Dorsolateral prefrontal cortex (tissue), 122 donors: ENCODE measurements at places on chromosomes 7 and 10.

DNA sequence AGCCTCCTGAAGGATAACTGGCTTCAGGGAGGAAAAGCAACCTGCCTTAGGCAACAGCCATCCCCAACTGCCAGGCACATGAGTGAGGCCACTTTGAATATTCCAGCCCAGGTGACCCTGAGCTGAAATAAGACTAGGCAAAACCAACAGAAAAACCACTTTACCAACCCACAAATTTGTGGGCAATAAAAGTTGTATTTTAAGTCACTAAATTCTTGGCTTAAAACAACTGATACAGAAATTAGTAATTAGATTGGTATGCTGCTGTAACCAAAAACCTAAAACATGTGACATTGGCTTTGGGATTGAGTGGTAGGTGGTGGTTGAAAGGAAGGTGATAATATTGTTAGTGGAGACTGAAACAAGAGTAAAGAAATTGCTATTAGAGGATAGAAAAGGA lies 39.9 kb downstream of the ABCB4 start:
- no peak for DNase-seq

- DNase-seq, result no peak
Measured at GRCh38 chr7:110988890-110989501, 101.9 kb upstream of the LRRN3 start.

DNA sequence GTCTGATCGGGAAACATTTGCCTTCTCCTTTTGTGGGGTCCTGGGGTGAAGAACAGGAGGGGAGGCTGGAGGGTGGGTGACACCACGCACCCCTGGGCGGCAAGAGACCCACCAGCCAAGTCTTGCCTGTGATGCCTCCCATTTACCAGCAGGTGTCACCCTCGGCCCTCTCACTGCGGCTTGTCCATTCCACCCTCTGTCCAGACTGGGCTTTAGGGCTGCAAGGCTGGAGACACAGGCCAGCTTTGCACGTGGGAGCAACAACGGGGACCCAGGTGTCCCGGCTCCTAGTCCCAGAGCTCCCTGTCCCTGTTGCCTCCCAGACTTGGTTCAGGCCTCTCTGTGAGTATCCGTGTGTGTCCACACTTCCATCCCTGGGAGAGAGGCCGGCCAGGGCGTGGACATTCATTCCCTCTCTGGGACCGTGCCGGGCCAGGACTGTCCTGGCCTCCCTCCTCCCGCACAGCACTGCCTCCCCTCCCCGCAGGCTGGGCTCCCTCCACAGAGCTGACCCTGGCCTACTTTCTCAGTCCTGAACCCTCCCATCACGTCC lies 36.2 kb upstream of the GTF2IRD1 start:
- peak; percentile 60 for DNase-seq

- DNase-seq, result no peak
Measured at GRCh38 chr7:2196381-2197378, 36.1 kb downstream of the MAD1L1 start.

GRCh38 chr10:7100032-7100702 lies 310.7 kb downstream of the SFMBT2 start:
- DNase-seq, result no peak

DNA sequence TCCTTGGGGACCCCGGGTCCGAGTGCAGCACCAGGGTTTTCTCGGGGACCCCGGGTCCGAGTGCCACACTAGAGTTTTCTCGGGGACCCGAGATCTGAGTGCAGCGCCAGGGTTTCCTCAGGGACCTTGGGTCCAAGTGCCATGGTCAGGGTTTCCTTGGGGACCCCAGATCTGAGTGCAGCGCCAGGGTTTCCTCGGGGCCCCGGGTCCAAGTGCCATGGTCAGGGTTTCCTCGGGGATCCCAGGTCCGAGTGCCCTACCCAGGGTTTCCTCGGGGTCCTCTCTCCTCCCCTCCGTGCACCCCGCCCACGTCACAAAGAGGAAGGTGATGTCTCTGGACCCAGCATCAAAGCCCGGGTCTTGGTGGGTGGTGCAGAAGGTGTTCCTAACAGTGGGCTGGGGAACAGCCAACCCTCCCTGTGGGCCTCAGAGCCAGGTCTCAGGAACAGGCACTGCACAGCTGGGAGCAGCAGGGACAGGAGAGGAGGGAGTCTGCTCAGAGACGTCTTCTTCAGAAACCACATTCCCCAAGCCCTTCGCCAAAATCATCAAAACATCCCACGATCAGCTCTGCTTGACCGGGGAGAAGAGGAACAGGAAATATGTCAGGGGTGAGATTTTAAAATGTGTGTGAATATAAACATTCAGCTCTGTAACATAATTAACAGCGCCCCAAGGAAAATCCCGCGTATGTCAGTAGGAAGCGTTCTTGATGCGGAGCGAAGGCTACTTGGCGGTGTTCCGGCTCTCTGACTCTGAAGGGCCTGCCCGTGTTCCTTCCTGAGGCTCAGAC lies 540.7 kb downstream of the DNAJB6 start:
- DNase-seq, result no peak

DNA sequence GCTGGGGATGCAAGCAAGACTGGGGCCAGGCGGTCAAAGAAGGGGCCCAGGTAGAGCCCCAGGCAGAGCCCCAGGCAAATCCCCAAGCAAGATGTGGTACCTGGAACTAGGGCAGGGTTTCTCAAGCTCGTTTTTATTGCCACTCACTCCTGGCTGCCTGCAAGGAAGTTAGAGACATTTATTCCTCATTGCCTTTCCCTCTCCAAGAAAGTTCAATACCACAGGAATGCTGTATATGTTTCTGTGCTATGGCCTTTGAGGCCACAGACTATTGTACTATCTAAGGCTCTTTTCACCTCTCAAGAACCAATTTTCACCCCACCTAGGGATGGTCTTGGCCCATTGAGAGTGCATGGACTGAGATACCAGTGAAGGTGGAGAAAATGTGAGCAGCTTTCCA lies 71.3 kb downstream of the TACC2 start:
- no peak for DNase-seq

DNA sequence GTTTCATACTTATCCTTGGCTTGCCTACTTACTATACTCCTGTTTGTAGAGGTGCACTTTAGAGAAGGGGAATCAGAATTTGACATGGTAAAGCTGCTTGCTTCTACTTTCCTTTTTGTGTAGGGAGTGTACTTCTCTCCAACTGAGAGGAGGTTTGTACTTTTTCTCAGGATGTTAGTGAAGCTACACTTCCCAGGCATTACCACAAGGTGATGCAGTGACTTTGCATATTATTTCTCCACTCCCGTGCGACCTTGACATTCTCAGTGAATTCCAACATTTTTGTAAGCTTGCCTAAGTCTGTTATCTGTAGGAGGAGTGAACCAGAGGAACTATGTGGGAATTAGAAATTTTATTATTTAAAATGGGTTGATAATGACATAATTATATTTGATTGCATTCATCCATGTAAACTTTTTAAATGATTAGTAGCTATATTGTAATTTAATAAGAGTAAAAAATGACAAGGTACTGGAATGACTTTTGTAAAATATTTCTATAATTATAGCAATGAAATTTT lies 5.2 kb downstream of the TAX1BP1 start:
- no peak for DNase-seq

DNA sequence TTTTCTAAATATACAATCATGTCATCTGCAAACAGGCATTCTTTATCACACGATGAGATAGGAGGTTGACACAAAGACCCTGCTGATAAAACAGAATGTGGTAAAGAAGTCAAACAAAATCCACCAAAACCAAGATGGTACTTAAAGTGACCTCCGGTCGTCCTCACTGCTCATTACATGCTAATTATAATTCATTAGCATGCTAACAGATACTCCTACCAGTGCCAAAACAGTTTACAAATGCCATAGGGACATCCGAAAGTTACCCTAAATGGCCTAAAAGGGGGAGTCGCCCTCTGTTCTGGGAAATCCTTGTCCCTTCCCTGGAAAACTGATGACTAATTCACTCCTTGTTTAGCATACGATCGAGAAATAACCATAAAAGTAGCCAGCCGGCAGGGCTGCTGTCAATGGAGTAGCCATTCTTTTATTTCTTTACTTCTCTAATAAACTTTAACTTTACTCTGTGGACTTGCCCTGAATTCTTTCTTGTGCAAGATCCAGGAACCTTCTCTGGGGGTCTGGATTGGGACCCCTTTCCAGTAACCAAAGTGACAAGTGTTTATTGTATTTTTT lies 126.6 kb downstream of the CCDC71L start:
- DNase-seq, result no peak

GRCh38 chr10:110077436-110078130 lies 69.8 kb downstream of the ADD3 start:
- DNase-seq, result peak; percentile 46

DNA sequence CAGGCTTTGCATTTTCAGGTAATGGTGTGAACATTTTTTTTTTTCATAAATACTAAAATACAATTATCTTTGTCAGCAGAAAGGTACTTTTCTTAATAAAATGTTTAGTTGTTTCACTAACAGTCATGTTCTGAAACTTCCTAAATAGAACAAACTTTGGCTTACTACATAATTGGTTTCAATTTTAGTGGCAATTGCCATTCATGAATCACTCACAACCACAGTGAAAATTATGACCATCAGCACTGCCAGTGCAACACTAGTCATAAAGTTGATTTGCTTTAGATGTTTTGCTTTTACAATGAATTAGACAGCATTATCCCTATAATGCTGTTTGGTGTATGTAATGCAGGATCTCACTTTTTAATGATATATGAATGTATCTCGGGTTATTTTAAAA lies 297.6 kb upstream of the PLXDC2 start:
- DNase-seq, result no peak

GRCh38 chr10:29434111-29434510 lies 145.2 kb downstream of the LYZL1 start:
- DNase-seq, result no peak

DNA sequence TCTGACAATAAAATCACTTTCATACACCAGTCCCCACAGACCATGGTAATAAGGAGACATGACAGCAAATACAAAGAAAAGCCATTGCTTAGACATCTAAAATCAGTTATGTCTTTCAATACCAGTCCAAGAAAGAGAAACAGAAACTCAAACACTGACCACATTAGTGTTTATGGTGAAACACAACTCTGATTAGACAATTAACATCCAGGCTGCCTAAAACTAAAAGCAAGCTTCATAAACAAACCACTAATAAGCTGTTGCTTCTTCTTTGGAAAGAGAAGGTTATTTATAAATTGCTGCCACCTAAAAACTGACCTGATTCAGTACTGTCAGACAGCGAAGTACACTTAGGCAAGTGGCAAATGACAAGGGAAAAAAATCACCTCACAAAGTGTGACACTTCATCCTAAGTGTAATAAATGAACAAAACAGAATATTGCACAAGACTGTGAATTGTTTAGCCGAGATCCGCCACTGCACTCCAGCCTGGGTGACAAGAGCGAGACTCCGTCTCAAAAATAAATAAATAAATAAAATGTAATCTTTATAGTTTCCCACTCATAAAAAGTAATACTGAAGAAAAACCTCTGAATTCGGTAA lies 277.4 kb downstream of the PARD3 start:
- DNase-seq, result no peak

DNA sequence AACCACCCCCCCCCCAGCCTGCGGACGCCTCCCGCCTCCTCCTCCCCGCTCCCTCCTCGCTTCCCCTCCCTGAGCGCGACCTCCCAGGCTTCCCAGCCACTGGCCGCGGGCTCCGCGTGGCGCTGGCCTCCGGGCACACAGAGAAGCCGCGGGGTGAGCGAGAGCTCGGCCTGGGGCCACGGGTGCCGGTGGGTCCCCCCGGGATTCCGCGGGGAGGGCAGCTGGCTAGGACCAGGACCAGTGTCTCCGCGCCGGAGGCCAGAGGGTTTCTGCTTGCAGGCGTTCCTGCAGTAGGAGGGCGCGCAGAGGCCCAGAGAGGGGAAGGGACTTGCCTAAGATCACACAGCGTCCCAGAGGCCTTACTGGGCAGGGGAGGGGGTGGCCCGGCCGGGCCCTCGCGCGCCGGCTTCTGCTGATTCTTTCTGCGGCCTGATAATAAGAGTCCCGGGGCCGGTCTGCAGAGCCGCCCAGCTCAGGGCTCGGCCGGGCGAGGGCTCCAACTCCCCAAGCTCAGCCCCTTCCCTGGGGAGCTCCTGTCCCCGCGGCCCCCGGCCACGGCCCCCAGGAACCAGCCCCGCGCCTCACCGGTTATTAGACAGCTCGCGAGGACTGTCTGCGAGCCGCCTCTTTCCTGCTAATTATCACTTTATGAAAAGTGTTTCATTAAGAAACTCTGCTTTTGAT lies 10.1 kb downstream of the UNCX start:
- no peak for DNase-seq

GRCh38 chr7:17298840-17299482 lies 509 bp downstream of the AHR start:
- peak; percentile 31 for DNase-seq

DNA sequence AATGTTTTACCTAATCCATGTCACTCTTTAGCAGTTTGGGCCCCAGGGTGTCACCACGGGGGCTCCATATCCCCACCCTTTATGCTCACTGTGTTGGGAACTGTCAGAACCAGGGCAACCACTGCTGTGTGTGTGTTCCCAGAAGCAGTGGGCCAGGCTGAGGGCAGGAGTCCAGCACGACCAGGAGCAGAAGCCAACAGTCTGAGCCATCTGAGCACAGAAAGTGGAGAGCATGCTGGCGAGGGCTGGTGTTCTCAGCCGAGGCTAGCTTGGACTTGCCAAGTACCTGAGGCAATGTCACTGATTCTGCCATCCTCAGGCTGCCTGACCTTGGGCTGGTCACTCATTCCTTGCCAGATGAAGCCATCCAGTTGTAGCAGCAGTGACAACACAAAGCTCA lies 285.0 kb downstream of the BMPER start:
- DNase-seq, result peak; percentile 62

- no peak for DNase-seq
Measured at GRCh38 chr10:127198721-127199120, 2.3 kb upstream of the INSYN2A start.

DNA sequence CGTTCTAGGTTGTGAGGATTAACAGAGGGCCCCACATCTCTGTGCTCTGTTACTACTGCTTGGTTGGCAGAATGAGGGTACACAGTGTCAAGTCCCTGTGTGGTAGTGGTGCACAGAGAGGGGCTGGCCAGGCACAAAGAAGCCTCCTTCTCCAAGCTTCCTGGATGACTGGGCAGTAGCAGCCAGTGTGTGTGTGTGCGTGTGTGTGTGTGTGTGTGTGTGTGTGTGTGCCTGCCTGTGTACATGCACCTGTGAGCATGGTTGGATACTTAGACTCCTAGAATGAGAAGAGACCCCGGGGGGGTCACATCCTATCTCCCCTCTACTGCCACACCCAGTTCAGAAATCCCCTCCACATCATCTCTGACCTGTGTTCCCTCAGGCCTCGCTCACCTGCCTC lies 146.7 kb upstream of the UNC5B start:
- no peak for DNase-seq

- no peak for DNase-seq
Measured at GRCh38 chr7:92781117-92781720, 55.2 kb downstream of the CDK6 start.

GRCh38 chr7:125857606-125858005 lies 928.0 kb upstream of the POT1 start:
- no peak for DNase-seq

GRCh38 chr7:23275912-23276311 lies 23.2 kb upstream of the MALSU1 start:
- DNase-seq, result no peak

DNA sequence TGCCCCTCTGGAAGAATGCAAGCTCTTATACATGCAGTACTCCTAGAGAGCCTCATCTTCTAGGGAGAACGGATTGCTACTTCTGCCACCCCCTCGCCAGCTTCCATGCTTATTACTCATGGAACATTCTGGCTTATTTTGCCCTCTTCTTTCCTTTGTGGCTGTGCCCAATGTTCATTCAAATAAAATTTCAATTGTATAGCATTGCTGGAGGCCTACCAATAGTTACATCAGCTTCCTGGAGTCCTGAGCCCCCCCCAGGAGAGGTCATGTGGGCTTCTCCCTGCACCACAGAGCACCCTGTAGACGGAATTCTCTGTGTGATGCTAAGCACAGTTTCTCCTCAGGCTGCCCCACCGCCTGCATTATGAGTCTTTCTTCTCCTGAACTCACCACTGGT lies 1094.0 kb downstream of the KCNMA1 start:
- DNase-seq, result no peak
